ENCODE measurements at places on chromosomes 16 and 17. TPM values are rescaled to one million over a fixed set of nuclear protein-coding genes. Genes with fewer than 3 reads are reported as not detected.

FGF11 gene
- 0.89 TPM for total RNA-seq

CACNG3 gene
- total RNA-seq: not detected

CRISPLD2 gene
- total RNA-seq: 0.95 TPM

CEMP1 gene
- total RNA-seq: not detected

ITGB4 gene
- 15.2 TPM for total RNA-seq

SPATA22 gene
- total RNA-seq: not detected

ZNF594 gene
- total RNA-seq: 16.1 TPM

DNAH17 gene
- total RNA-seq: 0.02 TPM

IL17C gene
- total RNA-seq: not detected

OTOA gene
- not detected for total RNA-seq

SYCE1L gene
- 0.12 TPM for total RNA-seq

TBC1D28 gene
- 0.12 TPM for total RNA-seq

TMEM132E gene
- not detected for total RNA-seq

GP2 gene
- not detected for total RNA-seq

TBC1D26 gene
- not detected for total RNA-seq

SYT17 gene
- 0.55 TPM for total RNA-seq

TP53TG3B gene
- not detected for total RNA-seq

PPY gene
- not detected for total RNA-seq

WFIKKN2 gene
- not detected for total RNA-seq

RNF112 gene
- total RNA-seq: not detected

TLCD1 gene
- 3.9 TPM for total RNA-seq

RNFT1 gene
- total RNA-seq: 11.4 TPM

NLRP1 gene
- total RNA-seq: 45.2 TPM

IL34 gene
- total RNA-seq: 7.8 TPM

LPCAT2 gene
- 18.6 TPM for total RNA-seq

ABI3 gene
- 0.41 TPM for total RNA-seq

CCL8 gene
- not detected for total RNA-seq

ZKSCAN2 gene
- 2.7 TPM for total RNA-seq

FOXN1 gene
- not detected for total RNA-seq

CFAP52 gene
- total RNA-seq: not detected

MYLK3 gene
- total RNA-seq: 1.00 TPM

MYL4 gene
- not detected for total RNA-seq

MT4 gene
- not detected for total RNA-seq

ADGRG1 gene
- 32.6 TPM for total RNA-seq

SGCA gene
- total RNA-seq: 0.22 TPM

CBX2 gene
- 27.2 TPM for total RNA-seq

PPL gene
- total RNA-seq: 0.81 TPM

XAF1 gene
- total RNA-seq: not detected

NACA2 gene
- total RNA-seq: not detected

SMURF2 gene
- 50.8 TPM for total RNA-seq

UNC45B gene
- total RNA-seq: not detected

Data from A172 (cell line).